ENCODE measurements at places on chromosomes 11 and 22. TPM values are rescaled to one million over a fixed set of nuclear protein-coding genes. Genes with fewer than 3 reads are reported as not detected.

The B3GAT1 gene
- 0.17 TPM for polyA plus RNA-seq

DNA sequence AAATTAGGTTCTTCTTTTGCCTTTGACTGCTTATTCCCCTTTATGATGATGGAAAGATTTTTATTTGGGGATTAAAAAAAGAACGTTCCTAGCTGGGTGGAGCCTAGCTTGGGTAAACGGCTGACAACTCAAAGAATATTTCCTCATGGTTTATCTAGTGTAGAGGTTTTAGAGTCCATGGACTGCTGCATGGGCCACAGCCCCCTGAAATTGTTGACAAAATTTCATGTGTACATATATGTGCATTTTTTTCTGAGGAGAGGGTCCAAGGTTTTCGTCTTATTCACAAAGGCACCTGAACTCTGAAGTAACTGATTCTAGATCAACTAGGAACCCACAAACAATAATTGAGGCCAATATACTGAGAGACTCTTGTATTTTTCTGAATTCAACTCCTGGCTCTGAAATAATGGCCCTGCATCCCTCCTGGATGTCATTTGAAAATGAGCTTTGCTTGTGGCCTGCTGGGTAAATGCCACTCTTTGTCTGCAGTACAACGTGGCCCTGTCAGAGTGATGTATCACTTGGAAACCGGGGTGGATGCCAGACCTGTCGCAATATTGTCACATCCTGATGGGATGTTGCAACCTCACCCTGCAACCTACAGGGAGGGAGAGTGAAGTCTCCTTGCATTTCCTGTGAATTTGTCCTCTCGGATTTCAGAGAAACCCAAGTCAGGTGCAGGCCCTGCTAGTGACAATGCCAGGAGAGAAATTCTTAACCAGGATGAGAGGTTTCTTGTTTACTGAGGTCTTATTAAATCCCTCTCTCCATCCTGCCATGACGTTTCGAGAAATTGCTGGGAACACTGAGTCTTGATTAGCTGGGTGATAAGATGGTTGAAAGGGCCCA lies 33.8 kb downstream of the EHF start:
- DNase-seq = no peak

The FAM83F gene
- polyA plus RNA-seq = 0.04 TPM

GRCh38 chr22:48884324-48884723 lies 943.3 kb downstream of the BRD1 start:
- DNase-seq = no peak

The CCDC73 gene
- not detected for polyA plus RNA-seq

DNA sequence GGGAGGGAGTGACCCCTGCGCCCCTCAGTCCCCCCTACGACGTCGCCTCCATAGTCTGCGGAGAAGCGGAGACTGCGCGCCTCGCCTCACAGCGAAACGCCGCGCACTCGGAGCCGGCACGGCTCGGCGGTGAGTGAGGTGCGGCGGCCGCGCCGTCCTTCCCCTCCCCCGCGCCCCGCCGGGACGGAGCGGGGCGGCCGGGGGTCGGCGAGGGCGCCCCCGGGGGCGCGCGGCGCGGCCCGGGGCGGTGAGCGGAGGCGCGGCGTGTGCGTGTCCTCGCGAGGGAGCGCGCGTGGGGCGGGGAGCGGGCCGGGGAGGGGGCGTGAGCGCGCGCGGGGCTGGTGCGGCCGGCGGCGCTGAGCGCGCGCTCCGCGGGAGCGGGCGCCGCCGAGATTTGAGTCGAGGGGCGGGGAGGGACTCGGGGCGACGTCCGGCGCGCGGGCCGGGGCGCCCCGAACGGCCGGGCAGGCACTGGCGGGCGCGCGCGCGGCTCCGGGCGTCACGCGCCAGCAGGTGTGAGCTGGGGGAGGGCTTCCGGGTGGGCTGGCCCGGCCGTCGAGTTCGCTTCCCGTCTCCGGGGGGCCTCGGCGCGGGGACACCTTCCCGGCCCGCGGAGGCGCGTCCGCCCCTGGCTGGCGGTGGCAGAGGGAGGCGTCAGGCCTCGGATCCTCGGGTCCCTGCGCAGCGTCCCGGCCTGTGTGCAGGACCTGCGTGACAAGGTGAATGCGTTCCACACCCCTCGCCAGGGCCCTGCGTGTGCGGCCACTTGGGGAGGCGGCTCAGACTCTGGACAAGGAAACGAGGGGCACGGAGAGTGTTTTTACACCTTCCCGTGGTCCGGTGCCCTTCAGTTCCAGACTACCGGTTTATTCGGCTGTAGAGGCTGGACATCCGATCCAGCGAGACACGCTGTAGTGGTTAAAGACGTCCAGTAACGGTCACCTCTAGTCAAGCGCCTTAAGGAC lies 50.4 kb downstream of the FAM83F start:
- peak; percentile 79 for DNase-seq

The NDUFA6 gene
- polyA plus RNA-seq = 141 TPM

DNA sequence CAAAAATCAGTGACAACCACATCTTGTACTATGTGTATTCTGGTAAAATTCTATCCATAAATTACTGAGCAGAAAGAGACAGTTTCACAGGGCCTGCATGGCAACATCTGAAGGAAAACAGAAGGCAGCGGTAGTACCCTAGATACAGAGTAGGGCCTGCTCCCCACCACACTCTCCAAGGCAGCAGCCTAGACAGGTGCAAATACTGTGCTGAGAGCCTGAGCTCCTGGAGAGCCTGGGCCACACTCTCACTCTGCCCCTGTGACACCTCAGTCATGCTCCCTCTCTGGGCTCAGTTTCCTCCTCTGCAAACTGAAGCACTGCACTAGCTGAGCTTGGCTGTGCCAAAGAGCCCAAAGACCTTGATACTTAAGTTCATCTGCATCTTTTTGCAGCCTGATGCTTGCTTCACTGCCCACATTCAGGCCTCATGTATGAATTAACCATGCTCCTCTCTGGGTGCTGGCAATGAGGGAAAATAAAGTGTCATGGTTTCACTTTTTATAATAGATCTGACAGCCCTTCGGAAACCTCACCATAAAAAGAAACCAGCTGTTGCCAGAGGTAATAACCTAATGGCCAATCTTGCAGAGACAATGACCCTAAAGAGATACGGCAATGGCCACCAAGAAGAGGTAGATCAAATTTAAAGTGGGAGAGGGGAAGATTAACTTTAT lies 104.7 kb downstream of the PLEKHA7 start:
- DNase-seq = no peak

GRCh38 chr11:96012086-96012824 lies 88.3 kb upstream of the MTMR2 start:
- DNase-seq = peak; percentile 11

- no peak for DNase-seq
These were observed 40.8 kb downstream of the PDHX start for GRCh38 chr11:34957206-34957605.

DNA sequence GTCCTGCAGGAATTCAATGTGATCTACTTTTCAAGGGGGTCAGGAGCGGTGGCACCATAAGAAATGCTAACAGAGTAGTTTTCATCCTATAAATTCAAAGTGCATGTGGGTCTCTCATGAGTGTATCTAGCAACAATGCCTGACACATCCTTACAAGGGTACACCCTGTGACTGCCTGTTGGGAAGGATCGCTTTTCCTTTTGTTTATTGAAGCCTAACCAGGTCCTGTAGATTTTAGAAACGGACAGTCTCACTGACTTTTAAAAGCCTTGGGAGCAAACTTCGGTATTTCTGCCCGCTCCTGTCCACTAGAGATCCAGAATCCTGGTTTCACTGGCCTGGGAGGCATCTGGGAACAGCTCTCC lies 102.4 kb downstream of the MICAL2 start:
- DNase-seq = no peak
